ENCODE measurements at places on chromosomes 3 and 15.

- DNase-seq: no peak
Observed at GRCh38 chr3:129564981-129565644, 22.1 kb downstream of the H1-8 start.

- peak; percentile 87 for DNase-seq
Observed at GRCh38 chr15:75107908-75108838, 84.8 kb downstream of the PPCDC start.

GRCh38 chr3:111763968-111764367, 95.1 kb upstream of the PHLDB2 start:
- DNase-seq: peak; percentile 83

- DNase-seq: no peak
Observed at GRCh38 chr3:61008153-61008997, 242.9 kb downstream of the FHIT start.

DNA sequence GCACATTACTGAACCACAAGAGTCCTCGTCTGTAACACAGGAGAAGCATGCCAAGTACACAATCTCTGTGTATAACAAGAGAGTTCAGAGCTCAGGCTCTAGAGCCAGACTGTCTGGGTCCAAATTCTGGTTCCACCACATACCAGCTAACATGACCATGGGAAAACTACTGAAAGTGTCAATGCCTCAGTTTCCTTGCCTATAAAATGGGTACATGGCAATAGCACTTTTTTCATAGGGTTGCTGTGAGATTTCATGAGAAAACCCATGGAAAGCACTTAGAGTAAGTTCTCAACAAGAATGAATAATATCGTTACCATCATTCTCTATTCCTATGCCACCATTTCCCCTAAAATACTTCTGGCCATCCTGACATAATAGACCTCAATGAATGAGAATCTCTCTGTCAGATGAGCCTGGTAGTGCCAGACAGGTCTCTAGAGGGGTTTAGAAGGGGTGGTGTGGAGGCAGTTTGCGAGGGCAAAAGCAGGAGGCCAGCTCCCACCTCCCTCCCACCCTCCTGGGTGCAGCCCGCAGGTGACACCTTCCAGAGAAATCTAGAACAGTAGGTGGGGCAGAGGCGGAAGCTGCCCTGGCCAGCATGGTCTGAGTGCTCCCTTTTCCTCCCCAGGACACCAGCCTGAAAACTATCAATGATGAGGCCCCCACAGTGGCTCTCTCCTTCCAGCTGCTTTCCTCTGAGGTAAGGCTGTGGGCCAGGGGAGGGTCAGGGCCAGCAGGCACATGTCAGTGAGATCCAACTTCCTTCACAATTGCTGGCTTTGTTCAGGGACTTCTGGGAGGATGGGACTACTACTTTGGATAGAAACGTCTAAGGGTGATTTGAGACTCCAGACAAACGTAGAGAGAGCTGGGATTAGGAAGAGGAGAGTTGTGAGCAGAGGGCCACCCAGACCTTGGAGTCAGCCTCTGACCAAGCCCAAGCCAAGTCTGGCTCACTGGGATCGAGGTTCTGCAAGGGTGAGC, 45.3 kb downstream of the CCDC33 start:
- no peak for DNase-seq

DNA sequence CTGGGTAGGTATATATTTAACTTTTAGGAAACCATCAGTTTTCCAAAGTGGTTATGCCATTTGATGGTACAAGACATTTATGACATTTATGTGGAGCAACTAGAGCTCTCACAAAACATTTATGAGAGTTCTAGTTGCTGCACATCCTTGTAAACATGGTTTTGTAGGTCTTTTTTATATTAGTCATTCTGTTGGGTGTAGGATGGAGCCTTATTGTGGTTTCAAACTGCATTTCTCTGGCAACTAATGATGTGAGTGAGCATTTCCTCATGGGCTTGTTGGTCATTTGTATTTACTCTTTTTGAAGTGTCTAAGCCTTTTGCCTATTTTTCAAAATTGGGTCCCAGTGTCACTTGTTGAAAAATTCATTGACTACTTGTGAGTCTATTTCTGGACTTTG, 45.7 kb upstream of the MGLL start:
- peak; percentile 40 for DNase-seq

- no peak for DNase-seq
Observed at GRCh38 chr3:71640331-71640983, 56.9 kb upstream of the FOXP1 start.

DNA sequence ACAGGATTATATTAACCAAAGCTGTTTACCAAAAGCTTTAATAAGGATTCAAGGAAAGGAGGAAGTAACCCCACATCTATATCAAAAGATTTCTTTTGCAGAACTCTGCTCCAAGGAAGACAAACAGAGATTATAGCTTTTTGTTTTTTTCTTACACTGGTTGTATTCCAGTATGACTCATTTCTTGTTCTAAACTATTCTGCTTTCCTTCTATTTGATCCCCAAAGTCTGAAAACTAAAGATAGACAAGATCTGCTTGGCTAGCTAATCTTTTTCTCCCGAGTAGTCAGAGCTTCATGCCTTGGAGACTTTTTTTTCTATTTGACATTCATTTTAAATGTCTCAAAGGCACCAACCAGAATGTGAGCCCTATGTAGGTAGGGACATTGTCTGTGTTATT, 36.8 kb upstream of the FRMD5 start:
- no peak for DNase-seq

GRCh38 chr15:76448755-76449154, 112.2 kb downstream of the ISL2 start:
- no peak for DNase-seq

DNA sequence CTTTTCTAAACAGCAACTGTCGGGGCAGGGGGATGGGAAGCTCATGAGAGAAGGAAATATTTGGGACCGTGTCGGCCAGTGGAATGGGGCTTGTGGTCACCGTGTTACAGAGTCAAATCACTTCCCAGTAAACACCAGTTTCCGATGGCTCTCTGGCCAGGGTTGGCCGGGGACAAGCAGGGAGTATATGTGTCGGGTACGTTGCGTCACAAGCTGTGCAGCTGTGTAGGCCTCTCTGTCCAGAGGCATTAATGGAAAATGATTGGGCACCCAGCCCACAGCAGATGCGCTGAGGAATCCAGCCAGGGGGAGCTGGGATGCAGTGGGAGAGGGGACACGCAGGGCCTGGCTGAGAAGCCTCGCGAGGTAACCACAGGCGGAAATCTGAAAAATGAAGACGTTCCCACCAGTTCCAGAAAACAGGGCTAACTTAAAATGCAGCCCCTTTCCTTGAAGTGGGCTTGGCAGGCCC, 15.8 kb upstream of the ALDH1A3 start:
- peak; percentile 69 for DNase-seq

DNA sequence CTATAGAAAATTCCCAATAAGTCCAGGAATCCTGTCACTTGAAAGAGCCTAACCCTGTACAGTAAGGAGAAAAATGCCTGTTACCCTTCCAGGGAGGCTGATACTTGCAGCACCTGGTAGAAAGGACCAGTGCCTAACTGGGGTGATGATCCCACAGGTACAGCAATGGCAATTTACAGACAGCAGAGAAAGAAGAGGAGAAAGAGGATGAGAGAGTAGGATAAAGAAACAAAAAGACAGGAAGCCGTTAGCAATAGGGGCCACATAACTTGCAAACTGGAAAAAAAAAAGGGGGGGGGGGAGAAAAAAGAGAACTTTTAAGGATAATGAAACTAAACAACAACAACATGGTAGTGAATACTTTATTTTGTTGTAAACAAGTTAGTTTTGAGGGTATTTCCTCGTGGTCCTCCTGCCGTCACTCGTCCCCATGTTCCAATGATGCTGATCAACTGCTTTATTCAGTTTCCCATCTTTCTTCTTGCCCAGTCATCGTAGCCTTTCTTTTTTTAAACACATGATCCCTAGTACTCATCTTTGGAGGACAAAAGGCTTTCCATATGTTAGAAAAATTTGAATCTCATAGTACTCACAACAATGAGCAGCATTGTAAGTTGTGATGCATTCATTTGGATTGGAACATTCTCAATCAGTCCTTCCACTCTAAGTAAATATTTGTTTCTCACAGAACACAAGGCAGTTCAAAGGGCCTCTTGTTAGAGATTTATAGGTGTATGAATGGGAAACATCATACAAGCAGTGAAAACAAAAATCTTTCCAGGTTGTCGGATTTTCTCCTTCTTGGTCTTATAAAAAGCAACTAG, 8.6 kb downstream of the TM4SF1 start:
- no peak for DNase-seq

DNA sequence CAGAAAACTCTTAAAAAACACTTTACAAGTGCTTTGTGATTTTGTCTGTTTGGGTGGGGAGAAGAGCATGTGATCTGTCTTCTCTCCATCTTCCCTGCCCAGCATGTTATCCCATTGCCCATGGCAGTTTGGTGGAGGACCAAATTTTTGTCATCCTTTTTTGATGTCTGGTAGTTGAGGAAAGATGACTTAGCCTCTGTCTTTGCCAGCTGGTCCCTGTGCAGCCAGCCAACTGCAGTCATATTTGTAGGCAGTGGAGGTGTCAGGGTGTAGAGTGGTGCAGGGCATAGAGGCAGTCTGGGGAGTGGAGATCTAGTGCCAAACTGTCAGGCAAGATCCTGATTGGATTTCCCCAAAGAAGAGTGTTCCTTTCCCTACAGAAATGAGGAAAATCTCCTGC, 40.7 kb downstream of the GASK1A start:
- DNase-seq: no peak

DNA sequence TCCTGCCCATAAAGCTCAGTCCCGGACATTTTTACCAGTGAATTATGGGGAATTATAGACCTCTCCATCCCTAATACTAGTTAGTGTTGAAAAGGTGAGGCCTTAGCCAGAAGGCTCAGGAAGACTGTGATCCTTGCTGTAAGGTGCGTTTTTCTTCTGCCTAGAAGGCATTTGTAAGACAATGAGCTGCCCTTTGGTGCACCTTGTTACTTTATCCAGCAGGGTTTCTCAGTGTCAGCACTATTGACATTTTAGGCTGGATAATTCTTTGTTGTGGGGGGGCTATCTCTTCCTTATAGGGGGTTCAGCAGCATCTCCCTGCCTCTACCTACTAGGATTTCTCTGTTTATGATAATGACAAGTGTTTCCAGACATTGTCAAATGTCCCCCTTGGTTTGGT, 108.1 kb upstream of the ABHD17C start:
- DNase-seq: no peak

- no peak for DNase-seq
Observed at GRCh38 chr3:47803480-47804025, 615 bp downstream of the DHX30 start.

Measured in AG10803 (cell line).